Bone marrow (tissue), 2 donors: ENCODE measurements at places on chromosomes 12 and 14.

GRCh38 chr12:53988541-53989226 lies 3.7 kb downstream of the HOXC10 start:
- no peak for DNase-seq

- no peak for DNase-seq
Observed at GRCh38 chr12:89514751-89515150, 9.8 kb downstream of the GALNT4 start.

- peak; percentile 42 for DNase-seq
Observed at GRCh38 chr14:50619569-50620141, 48.5 kb downstream of the SAV1 start.

GRCh38 chr12:68967046-68967445 lies 34.1 kb upstream of the CPM start:
- no peak for DNase-seq

DNA sequence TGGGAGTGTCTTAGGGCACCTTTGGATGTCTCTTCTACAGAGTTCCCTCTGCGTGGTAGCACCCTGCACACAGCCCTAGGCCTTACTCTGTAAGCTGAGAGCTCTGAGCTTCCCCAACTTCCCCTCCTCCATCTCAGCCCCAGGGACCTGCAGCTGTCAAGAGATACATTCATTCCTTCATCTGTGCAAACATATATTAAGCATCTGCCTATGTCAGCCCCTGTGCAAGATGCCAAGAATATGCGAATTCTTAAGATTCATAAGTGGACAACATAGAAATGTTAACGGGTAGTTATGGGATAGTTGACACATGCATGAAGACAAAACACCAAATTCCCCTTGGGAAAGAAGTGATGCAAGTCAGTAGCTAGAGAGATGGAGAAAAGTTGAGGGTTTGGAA lies 190.8 kb downstream of the SLC41A2 start:
- no peak for DNase-seq

GRCh38 chr12:89344862-89345202 lies 7.5 kb downstream of the DUSP6 start:
- no peak for DNase-seq

DNA sequence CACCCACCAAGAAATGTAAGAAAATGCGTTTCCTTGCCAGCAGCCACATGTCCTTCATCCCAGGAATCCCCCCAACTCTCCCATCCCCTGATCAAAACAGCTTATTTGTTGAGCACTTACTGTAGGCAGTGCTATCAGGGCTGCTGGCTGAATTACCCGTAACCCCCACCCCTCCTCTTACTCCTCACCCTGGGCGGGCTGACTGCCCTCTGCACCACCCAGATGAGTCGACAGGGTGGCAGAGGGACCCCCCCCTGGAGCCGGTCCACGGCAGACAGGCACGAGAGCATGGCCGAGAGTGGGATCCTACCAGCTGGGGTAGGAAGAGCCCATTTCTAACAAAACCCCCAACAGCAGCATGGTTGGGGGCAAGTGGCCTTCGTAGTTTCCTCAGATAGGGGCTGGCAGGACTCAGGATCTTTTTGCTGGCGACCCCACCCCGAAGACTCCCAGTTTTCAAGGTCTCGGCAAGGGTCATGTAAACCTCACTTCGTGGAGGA lies 1.1 kb upstream of the RHOF start:
- peak; percentile 80 for DNase-seq

DNA sequence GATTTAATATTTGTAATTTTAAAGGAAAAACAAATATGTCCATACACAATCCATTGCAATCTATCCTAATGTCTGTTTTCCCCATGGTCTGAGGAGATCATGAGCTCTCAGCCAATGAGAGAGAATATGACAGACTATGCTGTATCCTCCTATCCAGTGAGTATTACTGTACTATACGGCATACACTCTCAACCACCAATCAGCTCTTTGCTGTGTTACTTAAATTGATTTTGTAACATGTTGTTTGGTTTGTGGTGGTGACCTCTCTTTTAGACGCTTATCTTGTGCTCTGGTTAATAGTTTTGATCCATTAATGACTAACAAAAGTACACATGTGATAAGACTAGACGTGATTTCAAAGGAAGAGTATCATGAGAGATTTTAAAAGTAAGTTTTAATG lies 231.5 kb upstream of the FOXN3 start:
- no peak for DNase-seq

GRCh38 chr12:85424581-85425348 lies 144.7 kb downstream of the ALX1 start:
- peak; percentile 38 for DNase-seq

- DNase-seq: no peak
Observed at GRCh38 chr14:77122526-77123125, 19.0 kb downstream of the ZDHHC22 start.

DNA sequence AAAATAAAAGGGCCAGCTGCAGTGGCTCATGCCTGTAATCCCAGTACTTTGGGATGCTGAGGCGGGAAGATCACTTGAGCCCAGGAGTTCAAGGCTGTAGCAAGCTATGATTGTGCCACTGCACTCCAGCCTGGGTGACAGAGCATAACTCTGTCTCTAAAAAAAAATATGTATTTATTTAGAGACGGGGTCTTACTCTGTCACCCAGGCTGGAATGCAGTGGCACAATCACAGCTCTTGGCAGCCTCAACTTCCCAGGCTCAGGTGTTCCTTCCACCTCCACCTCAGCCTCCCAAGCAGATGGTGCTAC lies 179.3 kb upstream of the ATF7IP start:
- DNase-seq: no peak

- no peak for DNase-seq
Observed at GRCh38 chr12:42541965-42542364, 47.6 kb downstream of the PRICKLE1 start.
